ENCODE measurements at places on chromosomes 1 and 21.
A peak's percentile ranks its signal among the peaks of the same experiment; 100 is the strongest.

- DNase-seq, result no peak
Measured at GRCh38 chr21:36111238-36111637, 23.6 kb upstream of the CBR3 start.

DNA sequence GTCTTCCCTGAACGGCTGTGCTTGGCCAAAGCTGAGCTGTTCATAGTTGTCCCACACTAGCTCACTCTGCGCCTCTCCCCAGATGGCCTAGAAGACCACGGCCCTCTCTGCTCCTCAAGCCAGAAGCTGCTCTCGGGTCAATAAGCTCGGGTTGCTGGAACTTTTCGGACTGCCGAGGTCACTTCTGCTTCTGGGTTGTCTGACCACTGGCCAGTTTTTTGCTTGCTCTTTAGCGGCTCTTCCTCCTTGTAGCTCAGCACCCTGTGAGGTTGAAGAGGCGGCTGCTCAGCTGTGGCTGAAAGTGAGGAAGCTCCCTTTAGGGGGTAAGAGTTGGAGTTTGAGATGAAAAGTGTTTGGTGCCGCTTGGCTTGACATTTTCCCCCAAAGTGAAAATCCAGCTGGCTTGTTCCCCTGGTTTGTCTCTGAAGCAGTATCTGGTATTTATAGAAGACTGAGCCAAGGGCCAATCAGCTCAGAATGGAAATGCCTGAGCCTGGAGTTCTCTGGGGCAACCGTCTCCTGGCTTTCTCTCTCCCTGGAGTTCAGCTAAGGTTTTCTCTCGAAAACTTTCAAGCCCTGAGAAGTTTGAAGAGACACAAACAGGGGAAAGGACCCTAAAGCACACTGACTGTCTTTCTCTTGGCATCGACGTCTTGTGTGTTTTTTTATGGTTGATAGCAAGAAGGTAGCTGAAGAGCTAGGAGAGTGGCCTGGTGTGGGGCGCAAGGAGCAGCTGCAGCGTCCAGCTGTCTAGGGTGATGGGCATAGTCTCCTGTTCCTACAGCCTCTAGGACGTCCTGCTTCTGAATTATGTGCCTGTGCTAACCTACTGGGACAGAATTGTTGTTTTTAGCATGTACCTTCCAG, 72.0 kb downstream of the SYT6 start:
- DNase-seq, result no peak

DNA sequence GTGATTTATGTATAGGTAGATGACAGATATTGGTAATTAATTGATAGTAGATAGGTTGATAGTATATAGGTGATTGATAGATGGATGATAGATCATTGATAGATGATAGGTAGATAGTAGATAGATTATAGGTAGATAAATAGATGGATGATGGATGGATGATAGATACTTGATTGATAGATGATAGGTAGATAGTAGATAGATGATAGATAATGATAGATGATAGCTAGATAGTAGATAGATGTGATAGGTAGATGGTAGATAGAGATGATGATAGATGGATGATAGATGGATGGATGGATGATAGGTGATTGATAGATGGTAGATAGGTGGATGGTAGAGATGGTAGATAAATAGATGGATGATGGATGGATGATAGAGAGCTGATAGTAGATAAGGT, 62.0 kb upstream of the SAMD11 start:
- no peak for DNase-seq

- no peak for DNase-seq
Measured at GRCh38 chr1:54506594-54506993, 41.4 kb upstream of the ACOT11 start.

DNA sequence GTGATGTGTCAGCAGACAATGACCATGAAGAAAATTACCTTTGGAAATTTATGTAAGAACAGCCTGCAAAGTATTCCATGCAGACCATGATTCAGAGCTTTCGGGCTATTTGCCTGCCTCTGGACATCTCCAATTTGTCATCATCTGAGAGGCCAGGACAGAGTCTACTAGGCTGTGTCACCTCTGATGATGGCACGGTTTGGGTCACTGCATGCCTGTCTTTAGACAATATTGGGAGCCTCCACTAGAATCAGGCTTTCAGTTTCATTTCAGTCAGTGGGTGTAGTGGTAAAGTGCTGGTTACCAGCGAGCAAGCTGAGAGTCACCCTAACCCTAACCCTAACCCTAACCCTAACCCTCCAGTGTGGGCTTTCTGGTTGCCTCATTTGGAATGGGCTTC, 80.8 kb downstream of the KCNJ6 start:
- no peak for DNase-seq

GRCh38 chr1:163414778-163415177, 93.0 kb downstream of the NUF2 start:
- no peak for DNase-seq

DNA sequence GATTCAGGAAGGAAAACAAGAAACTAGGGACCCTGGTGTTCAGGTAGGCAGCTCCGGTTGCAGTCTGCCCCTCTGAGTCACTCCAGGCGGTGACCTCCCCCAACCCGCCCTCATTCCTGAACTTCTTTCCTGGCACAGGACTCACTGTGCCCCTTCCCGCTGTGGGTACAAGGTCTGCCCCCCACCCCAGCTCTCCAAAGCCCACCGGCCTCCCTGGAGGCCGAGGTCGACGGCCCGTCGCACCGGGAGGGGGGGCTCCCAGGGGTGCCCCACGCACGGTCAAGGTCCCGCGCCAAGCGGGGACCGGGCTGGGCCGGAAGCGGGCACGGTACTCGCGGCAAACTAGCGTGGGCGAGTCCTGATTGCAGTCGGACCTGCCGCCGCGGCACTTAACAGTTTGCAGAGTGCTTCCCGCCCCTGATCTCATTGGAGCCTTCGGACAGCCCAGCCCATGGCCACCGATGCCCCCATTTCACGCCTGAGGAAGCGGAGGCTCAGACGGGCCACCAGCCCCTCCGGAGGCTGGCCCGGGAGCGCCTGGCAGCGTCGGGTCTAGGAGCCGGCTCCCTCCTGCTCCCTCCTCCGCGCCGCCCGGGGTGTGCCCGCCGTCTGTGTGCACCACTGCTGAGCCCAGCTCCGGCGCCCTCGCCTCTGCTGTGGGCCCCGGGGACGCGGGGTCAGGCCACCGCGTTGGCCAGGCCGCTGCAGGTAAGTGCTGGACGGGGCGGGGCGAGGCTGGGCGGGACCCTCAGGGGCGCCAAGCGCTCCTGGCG, at the start of gene GJB3:
GJB3 (plus strand) TSS at position 144 of the 773 bp plus-strand sequence. CDS start 3,549 bp downstream, outside the sequence.
- DNase-seq, result no peak

- no peak for DNase-seq
Measured at GRCh38 chr1:110201157-110201825, 8.8 kb upstream of the KCNC4 start.

- DNase-seq, result no peak
Measured at GRCh38 chr1:88186911-88187310, 497.2 kb upstream of the PKN2 start.

- no peak for DNase-seq
Measured at GRCh38 chr1:86110451-86111129, 46.0 kb downstream of the COL24A1 start.

- DNase-seq, result no peak
Measured at GRCh38 chr1:70909262-70909822, 138.3 kb downstream of the PTGER3 start.

DNA sequence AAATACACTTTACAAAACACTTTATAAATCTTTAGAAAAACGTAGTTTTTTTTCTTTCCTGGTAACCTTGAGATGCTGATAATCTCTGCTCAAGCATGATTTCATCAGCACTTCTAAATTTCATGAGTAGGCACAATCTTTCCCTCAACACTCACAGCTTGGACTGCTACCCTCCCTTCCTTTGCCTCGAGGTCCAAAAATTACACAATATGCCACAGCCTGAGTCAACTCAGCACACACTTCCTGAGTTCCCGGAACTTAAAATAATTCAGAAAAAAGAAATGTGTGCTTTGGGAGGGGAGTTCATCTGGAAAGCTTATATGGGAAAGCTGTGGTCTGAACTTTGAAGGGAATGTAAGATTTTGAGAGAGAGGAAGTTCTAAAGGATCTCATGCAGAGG, 5.9 kb downstream of the CLCA2 start:
- no peak for DNase-seq

GRCh38 chr1:227357927-227358302, 39.6 kb upstream of the CDC42BPA start:
- no peak for DNase-seq

DNA sequence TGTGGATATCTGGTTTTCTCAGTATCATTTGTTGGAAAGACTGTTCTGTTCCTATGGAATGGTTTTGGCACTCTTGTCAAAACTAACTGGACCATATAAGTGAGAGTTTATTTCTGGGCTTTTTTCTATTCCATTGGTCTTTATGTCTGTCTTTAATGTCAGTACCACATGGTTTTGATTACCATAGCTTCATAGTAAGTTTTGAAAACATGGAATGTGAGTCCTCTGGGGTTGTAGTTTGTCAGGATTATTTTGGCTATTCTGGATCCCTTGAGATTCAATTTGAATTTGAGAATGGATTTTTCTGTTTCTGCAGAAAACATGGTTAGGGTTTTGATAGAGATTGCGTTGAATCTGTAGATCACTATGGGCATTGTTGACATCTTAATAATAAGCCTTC, 107.9 kb downstream of the ZFYVE9 start:
- no peak for DNase-seq

GRCh38 chr1:83742446-83742845, 256.5 kb downstream of the TTLL7 start:
- DNase-seq, result no peak

DNA sequence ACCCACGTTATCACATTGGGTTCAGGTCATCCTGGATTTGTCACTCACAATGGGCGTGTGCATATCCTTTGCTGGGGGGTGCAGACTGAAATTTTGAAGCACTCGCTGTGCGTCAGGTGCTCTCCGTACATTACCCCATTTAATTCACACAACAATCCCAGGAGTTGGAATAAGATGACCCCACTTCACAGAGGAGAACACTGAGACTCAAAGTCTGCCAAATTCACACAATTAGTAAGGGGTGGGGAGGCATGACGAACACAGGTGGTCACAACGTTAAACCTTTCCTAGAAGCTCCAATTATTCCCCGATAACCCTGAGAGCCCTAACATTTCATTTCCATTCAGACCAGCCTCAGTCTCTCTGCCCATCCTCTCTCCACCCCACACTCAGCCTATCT, 3.8 kb upstream of the S100A2 start:
- no peak for DNase-seq

DNA sequence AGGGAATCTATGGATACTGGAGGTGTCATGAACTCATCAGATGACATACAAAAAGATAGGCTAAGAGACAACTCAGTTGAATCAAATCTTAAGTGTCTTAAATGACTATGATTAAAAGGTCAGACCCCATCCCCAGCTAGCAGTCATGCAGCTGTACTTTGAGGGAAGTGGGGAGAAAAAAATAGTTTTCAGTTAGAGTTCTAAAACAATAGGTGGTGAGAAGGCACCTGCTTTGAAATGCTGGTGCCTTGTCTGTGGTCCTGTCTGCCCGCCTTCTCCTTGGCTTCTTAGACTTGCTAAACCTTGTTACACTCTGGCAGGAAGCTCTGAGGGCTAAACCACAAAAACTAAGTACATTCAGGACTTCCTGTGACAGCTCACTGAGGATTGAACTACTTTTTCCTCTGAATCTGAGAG, 15.3 kb downstream of the CD2 start:
- DNase-seq, result peak; percentile 70

- DNase-seq, result no peak
Measured at GRCh38 chr1:18722270-18722669, 91.6 kb downstream of the PAX7 start.

- peak; percentile 58 for DNase-seq
Measured at GRCh38 chr1:9874959-9875635, 35.0 kb downstream of the CTNNBIP1 start.

DNA sequence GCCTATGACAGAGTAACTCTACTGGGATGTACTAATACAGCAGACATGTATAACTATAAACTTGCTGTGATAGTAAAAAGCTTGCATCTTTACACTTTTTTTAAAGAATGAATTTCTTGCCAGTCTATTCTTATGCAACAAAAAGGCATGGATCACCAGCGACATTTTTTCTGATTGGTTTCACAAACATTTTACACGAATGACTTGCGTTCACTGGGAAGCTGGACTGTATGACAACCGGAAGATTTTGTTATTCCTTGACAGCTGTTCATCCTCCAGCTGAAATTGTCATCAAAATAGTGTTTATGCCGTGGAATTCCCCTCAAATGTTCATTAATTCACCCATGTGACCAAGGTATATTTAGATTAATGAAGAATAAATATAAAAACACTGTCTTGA, 131.0 kb downstream of the XPR1 start:
- DNase-seq, result no peak

GRCh38 chr1:224540535-224540934, 75.6 kb upstream of the CNIH3 start:
- DNase-seq, result no peak

DNA sequence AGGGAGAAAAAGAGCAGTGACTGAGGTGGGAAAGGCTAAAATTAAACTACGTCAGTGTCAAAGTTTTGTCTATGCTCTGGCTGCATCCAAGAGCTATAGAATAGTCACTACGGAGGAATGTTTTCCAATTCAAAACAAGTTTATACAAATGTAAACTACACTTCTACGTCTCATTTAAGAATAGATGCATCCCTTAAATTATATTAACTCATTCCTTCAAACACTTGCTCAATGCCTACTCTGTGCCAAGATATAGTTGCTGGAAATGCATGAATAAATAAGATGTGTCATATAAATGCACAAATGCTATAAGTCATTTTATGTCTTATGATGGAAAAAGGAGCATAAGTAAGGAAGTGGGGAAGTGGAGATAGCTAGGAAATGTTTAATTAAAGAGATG, 4.2 kb upstream of the COLGALT2 start:
- DNase-seq, result no peak

DNA sequence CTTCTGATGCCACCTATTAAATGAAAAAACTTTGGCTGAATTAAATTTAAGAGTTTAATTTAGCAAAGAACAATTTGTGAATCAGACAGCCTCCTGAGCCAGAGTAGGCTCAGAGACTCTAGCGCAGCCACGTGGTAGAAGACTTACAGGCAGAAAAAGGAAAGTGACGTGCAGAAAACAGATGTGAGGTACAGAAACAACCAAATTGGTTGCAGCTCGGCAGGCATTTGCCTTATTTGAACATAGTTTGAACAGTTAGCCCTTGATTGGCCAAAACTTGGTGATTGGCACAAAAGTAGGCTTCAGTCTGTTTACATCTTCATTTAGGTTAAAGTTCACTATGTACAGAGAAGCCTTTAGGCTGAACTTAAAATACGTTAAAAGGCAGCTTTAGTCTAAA, 22.9 kb downstream of the TCP10L start:
- DNase-seq, result no peak

DNA sequence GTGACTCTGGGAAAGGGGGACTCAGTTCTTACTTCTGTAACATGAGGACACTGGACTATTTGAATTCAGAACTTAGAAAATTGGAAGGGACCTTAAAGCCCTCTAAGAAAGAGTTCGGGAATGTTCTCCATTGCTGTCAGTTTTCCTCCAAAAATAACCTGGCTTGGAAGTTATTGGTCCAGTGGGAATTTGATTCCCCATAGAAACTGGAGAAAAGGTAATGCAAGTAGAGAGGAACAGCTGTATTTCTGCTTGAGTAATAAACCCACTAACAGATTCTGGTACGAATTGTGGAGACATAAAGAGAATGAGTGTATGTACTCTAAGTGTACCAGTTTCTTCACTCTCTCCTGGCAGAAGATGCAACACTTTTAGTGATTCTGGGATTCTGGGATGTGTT, 1.8 kb downstream of the ZBED6 start:
- no peak for DNase-seq

- no peak for DNase-seq
Measured at GRCh38 chr1:63327417-63328054, 5.2 kb downstream of the FOXD3 start.

- no peak for DNase-seq
Measured at GRCh38 chr21:40471103-40471502, 375.9 kb downstream of the DSCAM start.

- no peak for DNase-seq
Measured at GRCh38 chr1:64195081-64195395, 8.4 kb upstream of the UBE2U start.

GRCh38 chr1:11493972-11494655, 15.2 kb downstream of the DISP3 start:
- no peak for DNase-seq

All from stimulated activated CD4-positive, alpha-beta T cell treated with anti-CD3 and anti-CD28 coated beads, Interleukin-2, amount 100 ng/mL, for 4 hours (primary cell).